Sciatic nerve (tissue), 2 donors: ENCODE measurements at places on chromosomes 6 and 20. TPM values are rescaled to one million over a fixed set of nuclear protein-coding genes. Genes with fewer than 3 reads are reported as not detected.

- DNase-seq: no peak
These were observed 172.0 kb downstream of the ZDHHC14 start for GRCh38 chr6:157552820-157553485.

DNA sequence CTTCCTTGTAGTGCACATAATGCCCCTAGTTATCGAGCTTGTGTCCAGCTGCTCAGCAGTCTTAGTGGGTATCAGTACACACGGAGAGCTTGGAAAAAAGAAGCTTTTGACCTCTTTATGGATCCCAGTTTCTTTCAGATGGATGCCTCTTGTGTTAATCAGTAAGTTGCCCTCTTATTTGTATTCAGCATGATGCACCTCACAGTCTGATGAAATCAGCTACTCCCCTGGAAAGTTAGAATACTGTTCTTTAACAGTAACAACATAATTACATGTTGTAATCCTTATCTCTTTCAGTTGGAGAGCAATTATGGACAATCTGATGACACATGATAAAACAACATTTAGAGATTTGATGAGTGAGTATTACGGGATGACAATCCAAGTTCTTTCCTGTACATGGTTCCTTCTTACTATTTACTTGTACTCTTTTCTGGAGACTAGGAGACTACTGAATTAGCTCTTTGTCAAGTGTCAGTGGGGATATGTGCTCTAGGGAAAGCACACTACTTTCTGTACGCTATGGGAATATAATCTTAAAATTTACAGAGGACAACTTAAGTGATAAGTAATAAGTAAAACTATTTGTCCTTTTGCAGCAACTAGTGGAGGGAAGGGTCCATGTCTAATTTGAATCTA, 39.1 kb downstream of the PGM3 start:
- no peak for DNase-seq

- no peak for DNase-seq
These were observed 39.5 kb upstream of the TFAP2C start for GRCh38 chr20:56589633-56590032.

PPIL6 gene
- 7.1 TPM for total RNA-seq

MYCT1 gene
- 20.6 TPM for total RNA-seq

DNA sequence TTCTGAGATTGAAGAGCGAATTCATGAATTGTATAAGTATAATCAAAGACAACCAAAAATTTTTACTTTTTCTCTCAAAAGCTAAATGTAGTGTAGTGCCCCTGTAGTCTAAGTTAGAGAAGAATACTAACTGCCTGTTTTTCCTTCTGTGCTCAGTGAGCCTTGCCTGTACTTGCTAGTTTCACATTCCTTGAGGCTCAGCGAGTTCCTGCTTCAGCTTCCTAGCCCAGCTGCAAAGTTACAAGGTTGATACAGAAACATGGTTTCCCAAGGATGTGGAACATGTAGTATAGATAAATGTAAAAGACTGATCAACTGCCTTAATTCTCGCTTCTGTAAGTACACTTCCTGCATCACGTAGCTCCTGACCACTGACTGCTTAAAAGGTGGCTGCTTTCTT, 33.1 kb upstream of the SEC63 start:
- no peak for DNase-seq

DNA sequence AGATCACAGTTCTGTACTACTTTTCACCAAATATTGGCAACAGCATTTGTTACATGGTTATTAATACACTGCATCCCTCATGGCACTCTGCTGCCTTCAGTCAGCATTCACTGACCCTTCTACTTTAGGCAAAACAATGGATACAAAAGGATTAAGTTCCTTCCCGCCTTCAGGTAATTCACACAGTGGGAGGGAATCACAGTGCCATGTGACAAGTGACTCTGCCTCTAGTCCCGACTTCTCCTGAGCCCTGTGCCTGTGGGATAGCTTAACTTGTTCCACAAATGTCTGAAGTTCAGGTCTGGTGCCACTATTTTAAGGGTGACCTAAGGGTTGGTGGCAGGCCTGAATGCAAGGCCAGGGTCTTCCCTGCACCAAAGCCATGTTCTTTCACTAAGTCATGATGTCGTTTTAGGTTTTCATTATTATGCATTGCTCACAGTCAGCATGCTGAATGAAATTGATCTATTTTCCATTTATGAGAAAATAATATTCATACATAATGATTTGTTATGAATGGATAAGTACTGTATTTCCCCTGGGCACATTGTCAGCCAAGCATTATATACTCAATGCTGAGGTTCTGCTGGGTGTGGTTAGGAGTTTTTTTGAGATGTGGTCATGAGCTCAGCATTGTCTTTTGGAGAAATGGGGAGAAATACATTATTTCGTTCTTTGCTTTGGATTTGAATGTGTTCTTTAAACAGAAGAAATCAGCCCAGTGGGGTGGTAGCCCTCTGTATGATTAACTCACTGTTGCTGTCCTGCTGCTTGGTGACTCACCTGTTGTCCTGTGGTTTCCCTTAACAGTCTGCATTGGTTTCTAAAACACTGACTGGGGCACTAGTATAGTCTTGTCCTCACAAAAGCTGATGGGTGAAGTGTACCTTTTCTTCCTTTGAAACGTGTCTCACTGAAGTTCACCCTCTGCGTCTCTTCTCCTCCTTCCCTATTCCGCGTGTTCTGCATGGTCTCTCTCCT, 66.4 kb downstream of the AFDN start:
- no peak for DNase-seq

SIRPB1 gene
- 6.6 TPM for total RNA-seq

DNA sequence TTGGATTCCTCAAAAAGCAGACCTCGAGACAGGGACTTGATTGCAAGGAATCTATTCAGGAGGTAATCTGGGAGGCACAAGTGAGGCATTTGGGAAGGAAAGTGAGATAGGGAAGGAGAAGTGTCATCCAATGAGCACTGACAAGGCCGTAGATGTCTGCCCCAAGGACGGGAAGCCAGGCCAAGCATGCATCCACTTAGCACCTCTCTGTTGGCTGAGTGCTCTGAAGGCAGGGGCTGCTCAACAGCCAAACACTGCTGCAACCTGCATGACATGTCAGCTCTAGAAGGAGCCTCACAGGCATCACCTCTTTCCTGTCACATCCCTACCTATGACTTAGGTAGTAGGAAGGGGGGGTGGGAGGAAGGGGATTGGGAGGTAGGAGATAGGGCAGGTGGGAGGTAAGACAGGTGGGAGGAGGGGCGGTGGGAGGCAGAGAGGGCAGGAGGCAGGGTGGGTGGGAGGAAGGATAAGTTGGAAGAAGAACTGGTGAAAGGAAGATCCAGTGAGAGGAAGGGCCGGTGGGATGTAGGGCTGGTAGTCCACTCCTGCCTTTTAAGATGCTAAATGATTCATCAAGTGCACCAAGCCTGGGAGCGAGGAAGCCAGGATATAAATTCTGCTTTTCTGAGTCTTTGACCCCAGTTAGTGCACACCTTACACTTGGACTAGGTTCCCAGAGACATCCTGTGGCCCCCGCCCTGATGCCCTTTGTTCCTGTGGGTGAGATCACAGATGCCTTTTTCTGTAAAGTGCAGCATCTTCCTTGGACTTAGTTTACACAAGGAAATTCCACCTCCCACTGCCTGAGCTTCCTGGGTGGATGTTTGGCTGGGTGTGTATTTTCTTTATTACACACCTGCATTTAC, 83.8 kb upstream of the NXT1 start:
- DNase-seq: no peak

- DNase-seq: no peak
These were observed 35.7 kb downstream of the CNBD2 start for GRCh38 chr20:36004045-36004444.

GRCh38 chr6:38631186-38631783, 8.4 kb downstream of the BTBD9 start:
- DNase-seq: no peak

DNA sequence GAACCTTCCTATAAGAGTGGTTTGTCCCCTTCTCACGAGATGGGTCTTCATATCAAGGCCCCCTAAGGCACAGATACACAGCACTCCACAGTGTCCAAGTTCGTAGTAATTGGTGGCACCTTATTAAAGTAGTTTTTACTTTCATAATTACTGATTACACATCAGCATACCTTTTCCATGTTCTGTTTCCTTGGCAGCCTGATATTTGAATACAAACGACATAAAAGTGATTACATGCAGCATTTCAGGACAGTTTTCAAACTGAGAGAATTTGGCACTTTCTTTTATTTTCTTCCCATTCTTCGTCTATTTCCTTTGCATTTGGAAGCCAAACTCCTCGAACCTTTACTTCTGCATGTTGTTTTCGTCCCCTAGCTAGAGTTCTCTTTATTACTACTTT, 139.7 kb downstream of the MTHFD1L start:
- no peak for DNase-seq

DNA sequence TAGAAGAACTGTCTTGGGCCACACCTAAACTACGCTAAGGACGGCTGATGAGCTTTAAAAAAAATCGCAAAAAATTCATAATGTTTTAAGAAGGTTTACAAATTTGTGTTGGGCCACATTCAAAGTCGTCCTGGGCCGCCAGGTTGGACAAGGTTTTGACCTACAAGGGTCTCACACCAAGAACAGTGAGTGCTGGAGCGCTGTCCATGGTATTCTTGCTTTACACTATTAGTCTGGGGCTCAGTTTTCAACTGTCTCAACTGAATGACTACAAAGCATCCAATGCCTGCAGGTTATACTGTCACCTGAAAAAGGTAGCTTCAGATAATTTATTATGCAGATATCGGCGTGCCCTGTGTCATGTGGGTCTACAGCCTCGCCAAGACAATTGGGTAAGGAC, 3.7 kb upstream of the FAXC start:
- no peak for DNase-seq

DNA sequence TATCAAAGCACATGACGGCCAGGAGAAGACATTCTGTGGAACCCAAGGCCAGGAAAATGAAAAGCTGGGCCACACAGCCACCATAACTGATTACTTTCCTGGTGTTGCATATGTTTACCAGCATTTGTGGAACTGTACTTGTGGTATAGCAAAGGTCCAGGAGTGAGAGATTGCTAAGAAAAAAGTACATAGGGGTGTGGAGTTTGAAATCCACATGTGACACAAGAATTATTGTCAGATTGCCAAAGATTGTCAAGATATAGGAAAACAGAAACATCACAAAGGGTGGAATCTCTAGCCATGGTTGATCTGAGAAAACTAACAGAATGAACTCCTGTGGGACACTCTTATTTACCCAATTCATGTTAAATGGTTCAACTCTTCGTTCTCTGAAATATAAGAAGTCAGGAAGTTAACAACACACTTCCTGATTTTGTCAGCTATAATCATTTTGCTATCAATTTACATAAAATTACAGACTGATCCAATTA, at the start of gene OR2B2:
Gene OR2B2 (minus strand): TSS at position 441 of the 491 bp plus-strand sequence. CDS start 77 bp downstream, at position 364.
- DNase-seq: no peak

C6orf118 gene
- total RNA-seq: not detected

DNA sequence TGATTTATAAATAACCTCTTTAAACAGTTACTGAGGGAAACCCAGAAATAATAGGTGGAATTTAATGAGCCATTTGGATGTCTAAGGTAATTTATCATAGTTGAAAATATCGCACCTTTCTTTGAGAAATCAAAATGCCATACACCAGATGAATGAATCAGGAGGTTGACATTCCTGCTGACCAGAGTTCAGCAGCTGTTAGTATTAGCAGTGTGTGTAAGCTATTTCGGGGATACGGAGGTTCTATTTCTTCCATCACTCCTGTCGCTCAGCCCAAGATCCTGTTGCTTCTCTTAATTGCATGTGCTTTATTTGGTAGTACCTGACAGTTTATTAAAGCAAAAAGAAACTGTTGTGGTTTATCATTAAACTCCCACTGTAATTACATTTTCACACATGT, 67.1 kb downstream of the HDGFL1 start:
- DNase-seq: no peak

SNTA1 gene
- total RNA-seq: 47.1 TPM

DNA sequence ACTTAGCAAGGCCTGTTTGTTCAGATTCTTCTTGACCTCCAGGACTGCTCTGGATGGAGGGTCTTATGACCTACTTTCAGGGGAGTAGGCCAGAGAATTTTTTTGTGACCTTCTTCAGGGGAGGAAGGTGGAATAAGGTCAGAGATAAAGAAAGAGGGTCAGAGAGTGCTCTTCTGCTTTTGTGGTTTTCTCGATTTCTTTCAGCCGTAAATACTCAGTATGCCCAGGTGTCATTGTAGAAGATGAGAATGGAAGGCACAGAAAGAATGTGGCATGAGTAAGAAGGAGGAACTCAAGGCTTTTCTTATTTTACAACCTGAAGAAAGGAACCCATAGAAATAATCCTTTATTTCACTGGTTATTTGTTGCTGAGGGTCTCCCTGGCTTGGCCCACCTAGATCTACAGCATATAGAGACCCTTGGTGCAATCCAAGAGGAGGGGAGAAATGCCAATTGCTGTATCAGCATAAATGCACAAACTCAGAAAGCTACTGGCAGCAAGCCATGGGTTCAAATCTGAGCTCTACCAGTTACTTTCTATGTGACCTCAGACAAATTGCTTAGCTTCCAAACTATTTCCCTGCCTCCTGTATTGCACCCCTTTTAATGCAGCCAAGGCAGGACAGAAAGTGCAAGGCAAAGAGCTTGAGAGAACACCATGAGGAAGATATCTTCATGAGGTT, 68.0 kb downstream of the OLIG3 start:
- DNase-seq: no peak

- DNase-seq: no peak
These were observed 5.5 kb downstream of the FOXS1 start for GRCh38 chr20:31839782-31840487.

DNA sequence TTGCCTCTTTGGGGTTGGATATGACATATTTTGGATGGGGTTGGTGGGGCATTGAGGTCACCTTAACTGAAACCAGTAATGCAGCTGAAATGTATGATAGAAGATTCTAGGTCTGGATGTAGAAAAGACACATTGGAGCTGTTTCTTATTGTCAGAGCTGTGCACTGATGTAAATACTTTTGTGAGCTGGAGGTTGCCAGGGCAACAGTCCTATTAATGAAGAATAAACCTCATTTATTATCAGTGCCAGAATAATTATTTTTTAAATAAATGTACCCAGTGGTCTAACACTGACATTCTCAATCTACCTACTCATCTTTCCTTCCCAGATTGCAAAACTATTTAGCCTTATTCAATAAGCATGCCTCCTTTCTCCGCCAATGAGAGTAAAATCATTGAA, 57.0 kb downstream of the CAP2 start:
- no peak for DNase-seq

MLN gene
- total RNA-seq: not detected

DNA sequence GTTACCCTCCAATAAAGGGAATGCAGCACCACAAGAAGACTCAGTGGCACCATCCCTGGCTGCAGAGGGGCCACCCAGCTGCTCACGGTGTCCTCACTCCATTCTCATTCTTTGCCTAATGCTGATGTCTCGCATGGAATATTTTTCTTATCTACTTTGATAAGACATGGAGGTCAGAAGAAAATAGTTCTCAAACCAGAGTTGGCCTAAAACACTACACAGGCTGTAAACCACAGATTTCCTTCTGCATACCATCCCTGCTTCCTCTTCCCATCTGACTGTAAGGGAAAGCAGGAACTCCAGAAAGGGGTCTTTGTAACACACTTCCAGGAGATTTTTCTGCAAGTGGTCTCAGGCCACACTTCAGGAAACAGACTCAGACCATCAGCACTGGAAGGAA, 43.1 kb upstream of the CD93 start:
- DNase-seq: no peak

DNA sequence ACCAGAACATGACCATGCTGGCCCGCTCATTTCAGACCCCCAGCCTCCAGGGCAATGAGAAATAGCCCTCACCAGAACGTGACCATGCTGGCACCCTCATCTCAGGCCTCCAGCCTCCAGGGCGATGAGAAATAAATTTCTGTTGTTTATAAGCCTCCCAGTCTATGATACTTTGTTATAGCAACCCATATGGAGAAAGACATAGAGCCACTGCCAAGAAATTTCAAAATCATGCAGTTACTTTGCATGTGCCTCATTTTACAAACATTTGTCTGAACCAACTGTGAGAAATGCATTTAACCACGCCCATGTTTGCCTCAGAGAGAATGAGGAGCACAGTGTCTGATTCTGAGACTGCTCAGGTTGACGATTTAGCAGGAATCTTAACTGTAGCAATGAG, 15.5 kb downstream of the CYP39A1 start:
- no peak for DNase-seq
